ENCODE measurements at places on chromosomes 3 and 15. TPM values are rescaled to one million over a fixed set of nuclear protein-coding genes. Genes with fewer than 3 reads are reported as not detected.

- DNase-seq: no peak
Observed at GRCh38 chr3:23900744-23901143, 16.0 kb downstream of the NKIRAS1 start.

SAMD7 gene
- total RNA-seq: not detected

DNA sequence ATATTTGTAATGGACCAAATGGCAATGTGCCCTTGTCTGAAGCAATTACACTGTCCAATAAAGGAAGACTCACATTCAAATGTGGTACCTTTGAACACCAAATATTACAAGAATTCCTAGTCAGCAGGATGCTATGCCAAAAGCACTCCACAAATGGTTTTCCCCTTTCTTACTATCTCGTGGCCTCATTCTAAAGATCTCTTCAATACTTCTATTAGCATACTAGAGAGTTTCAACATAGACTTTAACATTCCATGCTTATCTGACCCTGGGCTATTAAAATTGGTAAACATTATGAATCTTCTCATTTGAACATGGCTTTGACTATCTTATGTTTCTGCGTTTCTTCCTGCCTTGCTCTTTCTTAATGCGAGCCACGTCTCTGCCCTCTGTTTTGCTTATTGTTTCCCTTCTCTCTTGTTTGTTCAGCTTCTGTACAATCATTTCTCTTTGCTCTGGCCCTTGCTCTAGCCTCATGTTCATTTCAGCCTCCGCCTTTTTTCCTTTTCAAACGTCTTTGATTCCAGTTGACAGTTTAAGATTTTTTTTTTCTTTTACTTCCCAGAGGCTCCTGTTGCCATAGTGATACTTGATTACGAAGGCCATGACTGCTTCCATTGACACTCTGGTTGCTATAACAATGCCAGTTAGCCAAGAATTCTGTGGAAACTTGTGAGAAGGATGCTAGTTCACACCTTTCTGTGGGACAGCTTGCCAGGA is 49.5 kb upstream of the SLC9A9 start:
- no peak for DNase-seq

LRRC31 gene
- not detected for total RNA-seq

SRGAP3 gene
- 2.3 TPM for total RNA-seq

DNA sequence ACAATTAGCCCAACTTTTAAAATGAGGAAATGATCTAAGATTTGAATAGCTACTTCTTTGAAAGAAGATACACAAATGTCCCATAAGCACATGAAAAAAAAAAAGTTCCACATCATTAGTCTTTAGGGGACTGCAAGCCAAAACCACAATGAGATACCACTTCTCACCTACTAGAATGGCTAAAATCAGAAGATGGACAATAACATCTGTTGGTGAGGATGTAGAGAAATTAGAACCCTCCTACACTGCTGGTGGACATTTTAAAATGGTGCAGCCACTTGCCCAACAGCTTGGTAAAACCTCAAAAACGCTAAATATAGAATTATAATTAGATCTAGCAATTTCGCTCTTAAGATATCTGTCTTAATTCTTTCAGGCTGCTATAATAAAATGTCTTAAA is 77.1 kb downstream of the MEX3B start:
- no peak for DNase-seq

GRCh38 chr3:168155303-168155702 is 59.6 kb upstream of the GOLIM4 start:
- DNase-seq: no peak

GRCh38 chr15:63072809-63073277 is 30.3 kb downstream of the TPM1 start:
- no peak for DNase-seq

GRCh38 chr15:39438799-39439592 is 141.9 kb upstream of the THBS1 start:
- DNase-seq: no peak

All from dermis microvascular lymphatic vessel endothelial cell (primary cell).